Activated naive CD8-positive, alpha-beta T cell treated with anti-CD3 and anti-CD28 coated beads, Interleukin-2, amount 10 ng/mL, durations not matched to agents 7 days and 5 days (primary cell): ENCODE measurements at places on chromosomes 12 and 14.
A peak's percentile ranks its signal among the peaks of the same experiment; 100 is the strongest.

DNA sequence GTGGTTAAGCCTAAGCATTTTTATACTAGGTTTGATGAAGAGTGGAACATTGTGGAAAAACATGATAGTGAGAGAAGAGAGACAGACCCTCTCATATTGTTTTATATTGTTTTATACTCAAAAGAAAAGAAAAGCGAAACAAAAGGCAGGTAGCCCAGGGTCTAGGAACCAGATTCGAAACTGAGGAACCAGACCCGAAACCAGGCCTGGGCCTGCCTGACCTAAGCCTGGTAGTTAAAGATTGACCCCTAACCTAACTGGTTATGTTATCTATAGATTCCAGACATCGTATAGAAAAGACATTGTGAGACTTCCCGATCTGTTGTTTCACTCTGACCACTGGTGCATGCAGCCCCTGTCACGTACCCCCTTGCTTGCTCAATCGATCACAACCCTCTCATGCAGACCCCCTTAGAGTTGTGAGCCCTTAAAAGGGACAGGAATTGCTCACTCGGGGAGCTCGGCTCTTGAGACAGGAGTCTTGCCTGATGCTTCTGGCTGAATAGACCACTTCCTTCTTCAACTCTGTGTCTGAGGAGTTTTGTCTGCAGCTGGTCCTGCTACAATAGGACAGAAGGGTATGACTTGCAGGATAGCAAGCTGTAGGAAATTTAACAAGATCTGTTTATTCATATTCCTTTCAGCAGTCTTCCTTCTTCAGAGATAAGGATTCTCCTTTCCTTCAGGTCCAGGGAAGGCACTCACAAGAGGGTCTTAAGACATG is 147.1 kb upstream of the PLEKHA5 start:
- DNase-seq, result no peak

DNA sequence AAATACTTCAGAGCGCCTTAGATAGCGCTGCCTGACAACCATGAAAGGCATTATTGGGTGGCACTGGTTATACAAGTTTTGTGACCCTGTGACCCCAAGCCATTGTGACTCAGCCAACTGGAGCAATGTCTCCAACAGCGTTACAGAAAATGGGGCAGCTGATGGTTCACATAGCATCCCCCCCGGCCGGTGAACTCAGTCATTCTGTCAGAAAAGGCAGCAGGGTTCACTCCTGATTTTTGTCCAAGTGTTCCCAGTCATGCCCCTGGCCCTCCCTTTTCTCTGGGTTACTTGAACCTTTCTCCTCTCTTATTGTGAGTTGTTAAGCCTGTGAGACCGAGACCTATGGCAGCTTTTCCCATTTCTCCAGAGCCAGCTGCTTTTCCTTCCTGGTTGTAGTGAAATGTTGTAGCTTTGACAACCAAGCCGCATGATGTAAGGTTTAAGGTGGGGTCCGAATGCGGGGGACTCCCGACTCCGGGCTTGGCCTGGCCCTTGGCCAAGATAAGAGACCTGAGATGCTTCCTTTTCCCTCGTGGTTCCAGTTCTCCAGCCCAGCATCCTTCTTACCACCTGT is 22.0 kb downstream of the CD9 start:
- no peak for DNase-seq

- DNase-seq, result no peak
Measured at GRCh38 chr14:42523666-42524065, 917.0 kb downstream of the LRFN5 start.

- no peak for DNase-seq
Measured at GRCh38 chr12:55996201-55996714, 818 bp upstream of the SUOX start.

DNA sequence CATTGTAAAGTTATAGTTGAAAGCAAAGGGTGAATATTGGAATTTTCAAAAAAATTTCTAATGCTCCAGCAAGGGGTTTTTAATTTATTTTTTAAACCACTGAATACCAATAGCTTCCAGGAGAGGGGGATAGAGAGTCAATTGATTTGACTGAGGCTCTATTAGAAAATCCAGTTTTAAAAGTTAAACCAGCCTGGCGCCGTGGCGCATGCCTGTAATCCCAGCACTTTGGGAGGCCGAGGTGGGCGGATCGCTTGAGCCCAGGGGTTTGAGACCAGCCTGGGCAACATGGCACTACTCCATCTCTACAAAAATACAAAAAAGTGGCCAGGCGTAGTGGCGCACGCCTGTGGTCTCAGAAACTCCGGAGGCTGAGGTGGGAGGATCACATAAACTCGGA is 150.1 kb downstream of the SLC38A4 start:
- no peak for DNase-seq

GRCh38 chr12:54549774-54550451 is 512 bp downstream of the PDE1B start:
- DNase-seq, result peak; percentile 43

GRCh38 chr12:123602651-123603195 is 824 bp downstream of the DDX55 start:
- DNase-seq, result no peak

DNA sequence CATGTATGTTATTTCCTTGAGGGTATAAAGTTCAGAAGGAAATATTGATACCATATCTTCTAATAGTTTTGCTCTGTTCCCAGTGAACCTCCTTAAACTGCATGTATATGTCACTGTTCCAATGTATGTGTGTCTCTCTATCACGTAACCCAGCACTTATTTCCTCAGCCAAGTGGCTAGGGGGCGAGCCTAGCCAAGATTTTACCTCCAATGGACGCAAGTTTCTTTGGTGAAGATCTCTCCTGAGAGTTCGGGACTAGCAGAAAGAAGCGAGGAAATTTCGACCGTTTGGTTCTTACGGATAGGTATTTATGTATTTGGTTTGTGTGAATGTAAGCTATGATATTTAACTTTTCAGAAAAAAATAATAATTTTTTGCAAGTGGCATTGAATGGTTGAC is 2.5 kb downstream of the SFSWAP start:
- DNase-seq, result no peak

- no peak for DNase-seq
Measured at GRCh38 chr12:42733911-42734310, 144.4 kb upstream of the PRICKLE1 start.

DNA sequence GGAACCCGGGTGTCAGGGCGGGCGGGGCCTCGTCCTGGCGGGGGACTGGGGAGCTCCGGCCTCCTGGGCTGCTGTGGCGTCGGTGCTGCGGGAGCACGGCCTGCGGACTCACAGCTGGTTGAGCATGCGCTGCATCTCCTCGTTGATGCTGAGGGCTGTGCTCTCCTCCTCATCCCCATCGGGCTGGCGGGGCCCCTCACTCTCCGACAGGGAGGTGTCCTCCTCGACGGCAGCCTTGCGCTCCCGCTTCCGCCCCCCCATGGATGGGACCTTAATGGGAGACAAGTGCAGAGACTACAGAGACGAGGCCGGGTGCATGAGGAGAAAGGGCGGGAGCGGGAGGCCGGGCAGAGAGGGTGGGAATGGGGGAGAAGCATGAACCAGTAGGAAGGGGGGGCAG is 7.3 kb downstream of the IFFO1 start:
- no peak for DNase-seq

DNA sequence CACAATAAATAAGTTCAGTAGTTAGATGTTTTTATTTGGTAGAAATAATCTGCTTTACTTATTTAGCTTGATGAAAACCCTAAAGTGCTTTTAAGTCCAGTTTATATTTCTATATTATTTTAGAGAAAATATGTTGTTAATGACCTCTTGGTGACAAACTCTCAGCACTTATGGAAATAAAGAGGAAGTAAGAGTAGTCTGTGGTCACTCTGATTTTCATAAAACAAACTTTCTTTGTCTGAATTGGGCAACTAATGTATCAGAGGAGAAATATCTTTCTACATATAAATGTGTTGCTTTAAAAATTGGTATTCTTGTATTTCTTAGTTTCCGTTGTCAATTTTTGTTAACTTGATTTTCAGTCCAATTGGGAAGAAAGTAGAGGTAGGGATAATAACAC is 878.9 kb upstream of the SEL1L start:
- DNase-seq, result no peak

GRCh38 chr12:3214526-3215365 is 137.6 kb downstream of the TSPAN9 start:
- no peak for DNase-seq

- no peak for DNase-seq
Measured at GRCh38 chr12:92743026-92743425, 40.2 kb downstream of the PLEKHG7 start.

GRCh38 chr14:20748439-20748838 is 2.8 kb downstream of the EDDM3A start:
- no peak for DNase-seq

DNA sequence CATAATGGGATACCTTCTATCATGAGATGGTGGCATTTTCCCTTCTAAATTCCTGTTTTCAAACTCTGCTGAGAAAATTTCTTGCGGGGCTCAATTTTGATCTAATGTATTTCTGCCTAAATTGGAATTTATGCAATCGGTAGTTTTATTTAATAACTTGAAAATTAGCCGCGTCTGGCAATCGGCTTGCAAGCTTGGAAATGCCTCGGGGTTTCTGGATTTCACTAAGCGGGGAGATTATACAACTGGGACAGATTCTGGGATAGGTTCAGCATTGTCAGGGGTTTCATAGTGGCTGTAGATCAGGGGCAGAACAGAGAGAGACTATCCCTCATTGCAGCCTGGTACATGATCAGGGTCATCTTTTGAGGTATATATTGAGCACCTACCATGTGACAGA is 8.6 kb downstream of the CCDC60 start:
- no peak for DNase-seq

- no peak for DNase-seq
Measured at GRCh38 chr12:21265932-21266331, 68.8 kb downstream of the SLCO1A2 start.

DNA sequence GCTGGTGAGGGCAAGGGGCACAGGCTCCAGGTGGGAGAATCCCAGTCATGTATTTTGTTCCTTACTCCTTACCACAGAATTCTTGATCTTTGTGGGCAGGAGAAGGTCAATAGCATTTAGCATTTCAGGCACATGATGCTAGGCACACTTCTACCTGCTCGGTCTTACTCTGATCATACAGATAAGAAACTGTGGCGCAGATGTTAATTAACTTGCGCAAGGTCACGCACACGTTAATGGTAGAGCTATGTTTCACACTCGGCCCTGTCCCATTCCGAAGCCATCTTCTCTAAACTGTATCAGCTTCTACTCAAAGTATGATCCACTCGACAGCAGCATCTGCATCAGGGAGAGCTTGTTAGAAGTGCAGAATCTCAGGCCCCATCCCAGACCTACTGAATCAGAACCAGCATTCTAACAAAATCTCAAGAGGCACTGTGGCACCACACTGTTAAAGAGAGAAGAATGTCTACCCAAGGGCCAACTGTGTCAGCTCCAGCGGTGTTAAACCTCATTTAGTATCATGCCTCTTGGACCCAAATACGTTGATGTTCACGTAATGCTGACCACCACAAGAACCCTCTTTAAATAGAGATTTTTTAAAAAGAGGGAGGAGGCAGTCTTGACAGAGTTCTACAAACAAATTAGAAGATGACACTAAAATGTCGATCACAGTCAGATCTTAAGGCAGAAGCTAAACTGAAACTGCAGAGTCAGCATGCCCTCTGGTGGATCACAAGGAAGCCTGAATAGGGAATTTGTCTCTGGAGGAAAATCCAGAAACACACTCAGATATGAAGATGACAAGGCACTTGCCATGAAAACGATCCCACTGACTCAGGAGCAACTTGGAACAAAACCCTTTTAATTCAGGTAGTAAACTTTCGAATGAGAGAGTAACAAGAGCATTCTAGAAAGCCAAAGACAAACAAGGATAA is 7.3 kb downstream of the STXBP6 start:
- no peak for DNase-seq

DNA sequence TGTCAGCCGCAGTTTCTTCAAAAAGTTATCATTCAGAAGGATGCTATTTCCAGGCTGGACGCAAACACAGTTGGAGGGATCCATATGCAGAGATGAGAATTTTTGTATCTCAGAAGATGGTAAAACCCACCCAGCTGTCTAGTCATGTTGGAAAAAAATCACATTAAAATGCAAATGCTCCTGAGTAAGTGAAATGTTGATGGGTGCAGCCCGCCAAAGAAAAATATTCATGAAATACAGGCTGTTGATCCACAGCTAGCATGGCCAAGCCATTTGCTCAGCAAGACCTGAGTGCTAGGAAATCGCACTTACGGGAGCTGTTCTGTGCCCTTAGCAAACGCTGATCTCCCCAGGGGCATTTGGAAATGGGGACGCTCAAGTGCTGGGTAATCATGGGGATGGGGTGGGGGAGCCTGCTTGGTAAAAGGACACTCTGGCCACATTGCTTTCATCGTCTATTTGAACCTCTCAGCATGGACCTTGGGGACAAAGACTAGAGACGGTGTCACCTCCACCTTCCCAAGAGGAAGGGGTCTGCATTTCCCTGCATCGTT is 25.7 kb downstream of the TUNAR start:
- no peak for DNase-seq

DNA sequence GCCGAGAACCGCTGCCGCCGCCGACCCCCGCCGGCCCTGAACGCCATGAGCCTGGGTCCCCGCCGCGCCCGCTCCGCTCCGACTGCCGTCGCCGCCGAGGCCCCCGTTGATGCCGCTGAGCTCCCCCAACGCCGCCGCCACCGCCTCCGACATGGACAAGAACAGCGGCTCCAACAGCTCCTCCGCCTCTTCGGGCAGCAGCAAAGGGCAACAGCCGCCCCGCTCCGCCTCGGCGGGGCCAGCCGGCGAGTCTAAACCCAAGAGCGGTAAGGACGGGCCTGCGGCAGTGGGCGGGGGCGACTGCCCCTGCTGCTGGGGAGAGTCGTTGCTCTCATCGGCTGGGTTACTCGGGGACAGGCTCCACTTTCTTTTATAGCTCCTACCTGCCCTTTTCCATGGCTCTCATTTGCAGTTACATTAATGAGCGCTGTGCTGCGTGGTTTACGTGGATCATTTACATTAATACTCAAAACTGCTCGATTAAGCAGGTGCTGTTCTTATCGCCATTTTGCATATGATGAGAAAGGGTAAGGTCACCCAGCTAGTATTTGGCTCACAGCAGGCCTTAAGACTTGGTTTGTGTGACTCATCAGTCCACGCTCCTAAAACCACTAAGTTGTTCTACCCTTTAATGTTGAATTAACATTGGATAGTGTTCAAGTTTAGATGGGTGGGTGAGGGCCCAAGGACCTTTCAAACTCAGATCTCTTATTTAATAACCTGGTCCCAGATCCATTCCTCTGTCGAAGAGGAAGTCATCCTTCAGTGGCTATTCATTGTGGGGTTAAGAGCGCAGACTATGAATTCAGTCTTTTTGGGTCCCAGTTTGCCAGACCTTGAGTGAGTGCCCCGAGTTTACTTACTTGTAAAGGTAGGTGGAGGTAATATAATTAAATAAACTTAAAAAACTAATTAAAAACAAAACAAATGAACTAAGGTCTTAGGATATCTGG is 823 bp downstream of the RNF10 start:
- DNase-seq, result peak; percentile 75

DNA sequence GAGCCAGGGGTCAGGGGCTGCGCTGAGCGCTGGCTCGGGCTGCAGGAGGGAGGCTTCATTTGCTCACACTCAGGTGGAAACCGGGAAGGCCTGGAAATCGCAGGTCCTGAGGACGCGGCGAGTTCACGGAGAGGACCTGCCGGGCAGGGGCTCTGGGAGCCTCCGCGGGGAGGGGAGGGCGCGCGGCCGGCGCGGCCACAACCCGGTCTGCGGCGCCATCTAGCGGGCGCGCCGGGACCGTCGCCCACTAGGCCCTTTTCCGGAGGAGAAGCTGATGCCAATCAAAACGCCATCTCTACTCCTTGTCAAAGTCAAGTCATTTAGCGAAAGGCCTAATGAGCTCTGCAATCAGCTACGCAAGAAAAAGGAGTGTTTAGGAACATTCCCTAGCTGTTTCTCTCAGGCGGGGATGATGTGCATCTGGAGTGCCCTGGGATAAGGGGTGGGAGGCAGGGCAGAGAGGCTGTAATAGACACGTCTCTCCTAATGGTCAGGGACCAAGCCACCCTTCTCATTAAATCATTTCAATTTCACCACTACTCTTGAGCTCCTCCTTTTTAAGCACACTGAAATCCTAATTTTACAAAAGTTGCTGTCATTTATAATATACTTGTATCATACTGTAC is 885.8 kb upstream of the TMEM132C start:
- peak; percentile 70 for DNase-seq
